ENCODE measurements at places on chromosomes 7 and 10. TPM values are rescaled to one million over a fixed set of nuclear protein-coding genes. Genes with fewer than 3 reads are reported as not detected.

DNA sequence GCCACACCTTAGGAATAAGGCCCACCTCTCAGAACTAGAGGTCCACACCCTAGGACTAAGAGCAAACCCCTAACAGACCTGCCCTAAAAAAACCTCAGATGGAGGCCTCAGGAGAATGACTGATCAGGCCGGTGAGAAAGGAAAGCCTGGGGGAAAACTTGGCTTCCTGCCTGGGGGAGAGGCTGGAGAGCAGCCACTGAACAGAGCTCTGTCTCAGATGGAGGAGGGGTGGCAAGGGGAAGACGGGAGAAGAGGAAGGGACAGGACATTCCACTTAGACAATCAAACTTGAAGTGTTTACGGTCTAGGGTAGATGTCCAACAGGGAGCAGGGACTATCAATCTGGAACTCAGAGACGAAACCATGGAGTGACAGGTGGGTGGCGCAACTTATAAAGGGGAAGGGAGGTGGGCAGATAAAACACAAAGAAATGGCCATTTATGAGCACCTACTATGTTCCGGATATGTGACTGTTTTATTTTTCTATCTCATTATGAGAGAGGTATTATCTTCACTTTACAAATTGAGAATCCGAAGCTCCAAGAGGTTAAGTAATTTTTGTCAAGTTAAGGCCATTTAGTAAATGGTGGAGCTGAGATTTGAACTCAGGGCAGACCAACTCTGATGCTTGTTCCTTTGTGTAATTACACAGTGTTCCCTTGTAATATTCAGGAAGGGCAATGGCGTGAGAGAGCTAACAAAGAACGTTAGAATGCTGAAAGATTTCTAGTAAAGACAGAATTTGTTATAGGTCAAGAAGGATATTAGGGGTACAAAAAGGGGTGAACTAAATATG, 82.6 kb downstream of the DNMBP start:
- DNase-seq, result no peak

STK32C gene
- total RNA-seq, result 4.9 TPM

GRCh38 chr10:64617085-64617484, 1095.9 kb downstream of the REEP3 start:
- DNase-seq, result no peak

DNA sequence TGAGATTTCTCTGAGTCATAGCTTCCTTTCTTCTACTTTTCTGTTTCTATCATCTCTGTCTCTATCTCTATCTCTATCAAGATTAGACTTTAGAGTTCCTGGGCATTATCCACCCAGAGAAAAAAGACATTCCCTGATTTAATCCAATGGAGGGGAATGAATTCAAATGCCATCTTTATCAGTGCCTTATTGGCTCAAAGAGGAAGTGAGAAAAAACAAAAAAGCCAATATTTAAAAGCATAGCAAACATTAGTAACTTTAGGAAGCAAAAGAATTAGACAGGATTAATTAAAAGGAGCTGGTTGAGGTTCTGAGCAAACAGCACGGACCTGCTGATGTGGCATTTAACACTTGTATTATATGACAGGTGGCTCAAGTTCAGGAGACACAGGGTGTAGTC, 736.5 kb downstream of the REEP3 start:
- DNase-seq, result no peak

DNA sequence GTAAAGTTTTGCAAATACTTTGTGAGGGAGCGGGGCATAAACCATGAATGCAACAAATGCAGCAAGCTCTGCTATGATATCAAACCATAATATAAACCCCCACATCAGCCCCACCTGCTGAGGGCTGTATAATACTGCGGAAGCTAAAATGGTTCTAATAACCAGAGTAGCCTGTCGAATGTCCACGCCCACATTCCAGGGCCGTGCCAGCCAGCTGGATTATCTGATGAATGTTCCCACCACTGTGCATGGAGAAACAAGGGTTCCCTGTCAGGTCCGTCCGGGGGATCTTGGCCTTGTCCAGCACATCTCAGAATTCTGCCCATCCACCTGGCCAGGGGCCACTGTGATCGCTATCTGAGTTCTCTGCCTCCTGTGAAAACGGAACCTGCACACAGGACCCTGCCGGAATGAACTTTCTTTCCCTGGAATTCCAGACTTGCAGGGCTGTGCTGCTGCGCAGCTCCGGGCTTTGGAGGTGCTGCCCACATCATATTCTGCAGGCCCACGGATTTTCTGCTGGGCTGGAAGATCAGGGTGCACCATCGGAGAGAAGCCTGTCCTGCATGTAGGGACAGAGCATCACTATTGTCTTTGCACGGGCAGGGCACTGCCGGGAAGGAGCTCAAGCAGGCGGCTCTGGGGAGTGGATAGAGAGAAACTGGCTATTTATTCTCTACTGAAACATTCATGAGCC, 77.0 kb upstream of the GNA12 start:
- DNase-seq, result no peak

DNA sequence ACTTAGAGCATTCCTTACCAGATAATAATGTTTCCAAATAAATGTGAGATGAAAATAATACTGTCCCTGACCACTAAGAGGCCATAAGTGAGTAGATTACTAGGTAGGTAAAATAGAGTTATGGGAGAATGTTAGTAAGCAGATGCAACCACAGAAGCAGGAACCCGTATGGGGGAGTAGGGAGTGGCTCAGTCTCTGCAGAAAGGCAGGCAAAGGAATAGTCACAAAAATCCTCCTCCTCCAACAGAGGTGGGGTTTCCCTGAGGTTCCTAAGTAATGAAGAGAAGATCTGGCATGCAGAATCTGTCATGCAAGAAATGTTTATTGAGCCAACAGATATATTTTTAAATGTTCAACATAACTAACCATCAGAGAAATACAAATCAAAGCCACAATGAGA, 9.0 kb upstream of the YAE1 start:
- no peak for DNase-seq

MBLAC1 gene
- 4.4 TPM for total RNA-seq

DNA sequence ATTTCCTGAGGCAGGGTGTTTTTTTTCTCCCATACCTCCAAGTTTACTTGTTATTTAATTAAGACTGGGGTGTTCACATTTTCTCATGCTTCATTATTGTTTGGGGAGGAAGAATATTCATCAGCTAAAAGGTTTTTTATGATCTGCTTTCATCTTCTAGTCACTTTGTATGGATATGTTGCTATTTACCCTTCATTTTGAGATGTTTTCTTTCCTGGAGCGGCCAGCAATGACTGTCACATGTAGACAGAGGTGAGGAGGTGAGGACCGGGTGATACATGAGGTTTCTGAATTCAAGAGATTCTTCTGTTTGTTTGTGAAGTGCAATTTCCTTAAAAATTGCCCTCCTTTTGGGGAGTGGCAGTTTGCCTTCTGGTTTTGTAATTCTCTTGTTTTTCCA, 261.8 kb upstream of the BMPER start:
- DNase-seq, result no peak

DNA sequence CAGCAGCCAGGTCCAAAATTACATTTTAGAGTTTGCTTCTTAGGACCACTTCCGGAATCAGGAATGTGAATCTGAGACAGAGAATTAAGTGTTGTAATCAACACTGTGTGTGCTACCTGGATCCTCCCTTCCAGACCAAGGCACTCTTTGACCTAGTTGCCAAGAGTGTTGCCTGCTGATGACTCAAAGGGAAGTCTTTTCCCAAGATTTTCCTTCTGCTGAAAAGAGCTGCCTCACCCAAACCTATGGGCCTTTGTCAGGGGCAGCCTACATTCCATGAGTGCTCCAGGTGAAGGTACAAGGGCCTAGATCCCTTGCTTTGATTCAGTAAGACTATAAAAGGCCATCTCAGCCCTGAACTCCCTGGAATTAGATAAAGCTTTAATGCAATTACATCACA, 712.5 kb upstream of the ANKRD30A start:
- DNase-seq, result no peak

GPR26 gene
- not detected for total RNA-seq

ODAD2 gene
- not detected for total RNA-seq

Measured in CD4-positive, alpha-beta T cell (primary cell).